ENCODE measurements at places on chromosomes 5 and 9.
A peak's percentile ranks its signal among the peaks of the same experiment; 100 is the strongest.

GRCh38 chr9:86285261-86285660 is 2.9 kb upstream of the ISCA1 start:
- no peak for DNase-seq

DNA sequence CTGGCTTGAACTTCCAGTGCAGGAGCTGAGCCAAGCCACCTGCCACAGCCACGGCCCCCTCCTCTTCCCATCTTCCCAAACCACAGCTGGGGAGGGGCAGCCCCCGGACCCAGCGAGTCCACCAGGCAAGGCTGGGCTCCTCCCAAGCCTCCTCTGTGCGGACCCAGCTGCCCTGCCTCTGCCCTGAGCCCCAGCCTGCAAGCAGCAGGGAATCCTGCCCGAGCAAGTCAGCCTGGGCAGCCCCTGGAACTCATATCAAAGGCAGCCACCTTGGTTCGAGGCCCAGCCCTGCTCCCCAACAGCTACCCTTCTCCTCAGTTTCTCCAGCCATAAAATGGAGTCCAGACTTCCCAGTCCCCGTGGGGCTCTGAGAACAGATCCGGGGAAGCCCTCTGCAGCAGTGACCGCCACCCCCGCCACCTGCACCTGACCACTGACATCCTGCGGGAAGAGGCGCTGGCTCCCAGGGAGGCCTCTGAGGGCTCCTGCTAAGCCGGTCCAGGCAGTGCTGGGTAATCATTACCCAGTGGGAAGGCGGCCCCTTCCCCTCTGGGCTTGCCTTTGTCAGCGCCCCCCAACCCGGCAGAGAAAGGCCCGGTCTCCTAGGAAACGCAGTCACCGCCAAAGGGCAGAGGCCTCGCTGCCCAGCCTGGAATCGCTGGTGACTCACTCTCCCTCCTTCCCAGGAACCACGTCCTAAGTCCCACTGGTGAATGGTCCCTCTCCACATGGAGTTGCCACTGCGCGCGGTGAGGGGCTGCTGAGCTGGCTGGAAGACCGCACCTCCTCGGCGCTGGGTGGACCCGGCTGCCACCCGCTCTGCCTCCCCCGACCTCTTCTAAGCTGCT is 1.5 kb downstream of the VAV2 start:
- DNase-seq: peak; percentile 81

DNA sequence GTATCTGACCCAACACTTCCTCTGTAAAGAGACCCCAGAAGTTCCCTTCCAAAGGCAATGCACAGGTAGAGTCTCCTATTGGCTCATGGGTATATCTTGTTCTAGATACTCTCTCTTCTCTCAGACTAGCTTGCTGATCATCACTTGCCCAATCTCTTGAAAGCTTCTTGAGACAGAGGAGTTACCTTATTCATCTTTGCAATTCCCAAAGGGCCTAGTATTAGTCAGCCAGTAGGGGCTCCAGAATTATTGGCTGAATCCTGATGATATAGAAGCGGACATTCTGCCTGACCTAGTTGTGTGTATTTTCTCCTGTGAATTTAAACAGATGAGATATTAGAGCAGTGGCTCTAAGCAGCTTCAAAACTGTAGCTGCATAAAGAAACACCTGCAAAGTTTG is 304.0 kb upstream of the KLF4 start:
- DNase-seq: no peak

GRCh38 chr9:93132287-93132927 is 1.6 kb downstream of the NINJ1 start:
- DNase-seq: peak; percentile 27

DNA sequence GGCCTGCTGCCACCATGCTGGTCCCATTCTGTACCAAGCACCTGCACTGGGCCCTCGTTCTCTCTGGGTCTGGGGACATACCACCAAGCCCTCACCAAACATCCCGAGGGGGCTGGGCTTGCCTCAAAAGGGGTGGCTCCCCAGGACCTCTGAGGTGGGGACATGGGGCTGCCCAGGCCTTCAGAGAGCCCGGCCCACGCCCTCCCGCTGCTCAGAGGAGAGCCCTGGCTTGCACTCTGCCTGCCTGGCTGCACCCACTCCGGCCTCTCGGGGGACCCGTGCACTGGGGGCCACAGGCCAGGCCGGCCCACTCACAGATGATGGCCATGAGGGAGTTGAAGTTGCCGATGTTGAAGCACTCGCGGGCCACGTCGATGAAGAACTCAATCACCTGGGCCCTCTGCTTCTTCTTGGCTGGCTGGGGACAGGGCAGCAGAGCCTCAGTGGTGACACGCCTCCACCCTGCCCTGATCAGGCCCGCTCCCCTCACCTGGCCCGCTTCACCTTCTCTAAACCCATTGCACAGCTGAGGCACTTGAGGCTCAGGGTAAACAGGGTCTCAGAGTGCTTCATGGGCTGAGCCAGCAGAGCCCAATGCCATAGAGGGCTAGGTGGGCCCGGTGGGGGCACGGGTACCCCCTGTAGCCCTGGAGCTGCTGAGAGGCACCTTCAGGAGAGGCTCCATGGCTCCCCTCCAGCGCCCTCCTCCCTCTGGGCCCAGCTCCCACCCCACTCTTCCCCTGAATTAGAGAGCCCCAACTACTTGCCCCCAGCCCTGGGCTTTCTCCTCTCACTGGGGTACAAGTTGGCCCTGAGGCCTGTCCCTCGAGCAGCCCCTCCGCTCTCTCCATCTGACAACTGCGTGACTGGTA is 47.7 kb upstream of the RNF130 start:
- no peak for DNase-seq

DNA sequence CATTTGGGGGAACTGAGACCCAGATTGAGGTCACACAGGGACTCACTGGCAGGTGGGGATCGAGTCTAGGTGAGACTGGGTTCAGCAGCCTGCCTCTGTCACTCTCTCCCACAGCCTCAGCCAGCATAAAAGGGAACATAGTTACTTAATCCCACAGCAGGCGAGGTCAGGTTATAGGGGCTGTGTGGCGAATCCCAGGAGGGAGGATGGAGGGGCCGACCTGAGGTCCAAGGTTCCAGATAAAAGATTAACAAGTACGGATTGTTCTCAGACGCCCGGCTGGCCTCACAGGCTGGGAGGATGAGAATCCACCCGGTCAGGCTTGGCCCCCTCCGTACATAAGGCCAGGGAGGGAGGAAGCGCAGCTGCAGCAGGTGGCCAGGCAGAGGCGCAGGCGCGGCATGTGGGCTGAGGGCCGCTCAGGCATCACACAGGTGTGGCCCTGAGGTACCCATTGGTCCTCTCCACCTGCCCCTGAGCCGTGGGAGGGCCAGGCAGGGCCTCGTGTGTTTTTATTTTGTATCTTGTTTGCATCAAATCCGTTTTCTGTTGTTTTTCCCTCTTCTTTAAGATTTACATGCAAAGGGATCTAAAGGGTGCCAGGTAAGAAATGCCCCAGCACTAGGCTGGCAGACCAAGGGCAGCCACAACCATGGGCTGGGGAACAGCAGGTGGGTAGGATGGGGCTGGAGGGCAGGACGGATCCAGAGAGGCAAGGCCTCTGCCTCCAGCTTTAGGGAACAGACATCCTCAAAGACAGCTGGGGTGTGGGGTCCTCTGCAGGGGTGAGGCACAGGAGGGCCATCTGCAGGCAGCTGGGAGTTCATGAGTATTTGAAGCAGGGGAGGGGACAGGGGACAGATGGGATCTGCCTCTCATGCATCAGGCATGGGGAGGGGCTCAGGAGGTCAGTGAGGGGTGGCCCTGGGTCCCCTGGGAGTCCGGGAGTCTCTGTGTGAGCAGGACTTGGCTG is 3.6 kb downstream of the SUSD3 start:
- no peak for DNase-seq

DNA sequence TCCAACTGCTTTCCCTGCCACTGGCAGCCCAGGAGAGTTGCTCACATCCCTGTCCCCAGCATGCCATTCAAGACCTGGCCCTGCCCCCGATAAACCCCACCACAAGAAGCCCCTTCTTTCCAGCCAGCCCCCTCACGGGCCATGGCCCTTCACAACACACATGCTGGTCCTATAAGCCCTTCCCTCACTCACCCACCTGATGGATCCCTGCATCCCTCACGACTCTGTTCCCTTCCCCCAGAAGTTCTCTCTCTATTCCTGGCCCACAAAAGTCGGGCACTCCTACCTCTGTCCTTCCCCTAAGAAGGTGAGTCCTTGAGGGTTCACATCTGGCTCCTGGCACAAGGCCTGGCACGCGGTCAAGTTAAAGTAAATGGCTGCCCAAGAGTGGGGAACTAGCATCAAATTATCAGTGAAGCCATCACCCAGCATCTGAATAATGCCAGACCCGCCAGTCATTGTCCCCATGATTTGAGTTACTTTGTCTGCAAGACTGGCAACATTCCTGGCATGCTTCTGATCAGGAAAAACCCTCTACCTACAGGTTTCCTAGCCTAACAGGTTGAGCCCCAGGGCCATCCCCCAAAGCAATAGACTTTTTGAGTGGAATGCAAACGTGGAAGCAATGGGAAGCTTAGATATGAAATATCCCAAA is 65.9 kb downstream of the CRB2 start:
- DNase-seq: no peak

- no peak for DNase-seq
Observed at GRCh38 chr5:171549274-171549673, 129.8 kb downstream of the FGF18 start.

DNA sequence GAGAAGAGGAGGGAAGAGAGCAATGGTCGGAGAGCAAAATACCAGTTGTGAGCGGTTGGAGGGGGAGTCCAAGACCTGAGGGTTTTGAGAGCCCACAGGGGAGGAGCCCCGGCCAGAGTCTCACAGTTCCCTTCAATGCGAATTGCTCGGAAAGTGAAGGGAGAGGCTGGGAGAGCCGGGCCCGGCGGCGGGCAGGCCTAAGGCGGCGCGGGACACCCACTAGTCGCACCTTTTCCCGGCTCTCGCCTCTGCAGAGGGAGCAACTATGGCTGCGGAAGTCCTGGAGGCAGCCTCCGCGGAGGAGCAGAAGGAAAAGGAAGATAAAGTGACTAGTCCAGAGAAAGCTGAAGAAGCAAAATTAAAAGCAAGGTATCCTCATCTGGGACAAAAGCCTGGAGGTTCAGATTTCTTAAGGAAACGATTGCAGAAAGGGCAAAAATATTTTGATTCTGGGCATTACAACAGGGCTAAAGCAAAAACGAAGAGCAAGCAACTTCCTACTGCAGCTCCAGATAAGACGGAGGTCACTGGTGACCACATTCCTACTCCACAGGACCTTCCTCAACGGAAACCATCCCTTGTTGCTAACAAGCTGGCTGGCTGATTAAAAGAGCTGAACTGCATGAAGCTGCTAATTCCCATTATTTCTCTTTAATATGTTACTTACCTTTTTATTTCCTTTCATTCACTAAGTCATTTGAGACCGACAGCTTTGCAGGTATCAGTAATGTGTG is 6.5 kb upstream of the BTNL3 start:
- DNase-seq: no peak

- DNase-seq: no peak
Observed at GRCh38 chr5:153558957-153559356, 68.5 kb downstream of the GRIA1 start.

DNA sequence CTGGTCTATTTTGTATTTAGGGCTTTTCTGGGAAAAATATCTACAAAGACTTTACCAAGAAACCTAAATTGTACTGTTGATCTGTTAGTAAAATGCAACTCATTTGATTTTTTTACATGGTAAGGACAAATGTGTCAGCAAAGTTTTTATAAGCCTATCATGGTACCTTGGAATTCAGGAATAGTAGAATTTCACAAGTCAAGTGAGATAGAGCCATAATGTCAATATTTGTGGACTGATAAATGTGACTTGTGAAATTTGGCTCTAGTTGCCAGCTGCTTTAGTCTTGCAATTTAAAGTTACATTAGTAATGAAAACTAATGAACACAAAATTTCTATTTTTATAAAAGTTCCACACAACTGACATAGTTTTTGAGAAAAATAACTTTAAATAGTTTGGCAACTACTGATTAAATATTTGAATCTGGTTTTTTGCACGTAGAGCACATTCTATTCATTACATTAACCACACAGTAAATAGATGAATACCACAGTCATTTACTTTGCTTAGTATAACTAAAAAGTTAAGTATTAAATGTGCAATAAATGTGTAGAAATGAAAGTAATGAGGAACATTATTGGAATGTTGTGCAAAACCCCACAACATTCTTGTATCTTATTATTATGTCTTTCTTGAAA is 41.2 kb upstream of the RIOK2 start:
- no peak for DNase-seq

- no peak for DNase-seq
Observed at GRCh38 chr9:101604296-101604695, 9.5 kb upstream of the PPP3R2 start.

GRCh38 chr9:80932181-80932580 is 757.2 kb downstream of the TLE1 start:
- no peak for DNase-seq

DNA sequence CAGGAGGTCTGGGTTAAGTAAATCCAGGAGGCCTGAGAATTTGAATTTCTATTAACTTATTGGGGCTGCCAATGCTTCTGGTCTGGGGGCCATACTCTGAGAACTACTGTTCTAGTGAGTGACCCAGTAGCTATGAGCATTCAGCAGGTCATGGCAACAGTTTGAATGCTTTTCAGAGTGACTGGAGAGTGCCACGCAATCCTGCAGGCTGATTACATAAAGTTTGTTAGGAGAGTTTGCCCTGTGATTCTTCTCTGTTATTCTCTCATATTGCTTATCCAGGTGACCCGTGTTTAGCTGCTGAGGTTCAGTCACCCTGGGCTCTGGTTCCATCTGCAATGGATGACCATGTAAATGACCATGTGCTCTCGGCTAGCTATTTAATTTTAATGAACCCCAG is 22.2 kb upstream of the TMED7 start:
- DNase-seq: no peak

DNA sequence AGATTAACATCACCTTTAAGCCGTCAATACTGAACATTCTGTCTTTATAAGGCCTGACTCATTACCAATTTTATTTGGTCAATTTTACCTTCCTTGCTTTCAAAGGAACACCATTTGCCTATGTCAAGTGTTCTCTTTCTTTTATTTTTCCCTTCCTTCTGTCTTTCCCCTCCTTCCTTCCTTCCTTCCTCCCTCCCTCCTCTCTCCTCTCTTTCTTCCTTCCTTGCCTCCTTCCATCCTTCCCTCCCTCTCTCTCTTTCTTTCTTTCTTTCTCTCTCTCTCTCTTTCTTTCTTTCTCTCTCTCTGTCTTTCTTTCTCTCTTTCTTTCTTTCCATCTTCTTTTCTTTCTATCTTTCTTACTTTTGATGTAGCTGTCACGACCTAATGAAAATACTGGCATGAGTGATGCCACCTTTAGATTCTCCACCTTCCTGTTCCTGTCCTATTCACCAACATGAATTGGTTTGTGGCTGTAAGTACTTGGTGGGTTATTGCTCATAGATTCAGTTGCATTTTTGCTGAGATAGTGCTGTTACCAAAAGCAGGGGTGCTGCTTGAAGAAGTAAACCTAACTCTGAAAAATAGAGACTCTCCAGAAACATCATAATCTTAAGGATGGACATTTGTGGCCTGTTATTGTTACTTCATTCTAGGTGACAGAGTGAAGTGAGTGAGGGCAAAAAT is 33.8 kb downstream of the DOCK8 start:
- DNase-seq: no peak

DNA sequence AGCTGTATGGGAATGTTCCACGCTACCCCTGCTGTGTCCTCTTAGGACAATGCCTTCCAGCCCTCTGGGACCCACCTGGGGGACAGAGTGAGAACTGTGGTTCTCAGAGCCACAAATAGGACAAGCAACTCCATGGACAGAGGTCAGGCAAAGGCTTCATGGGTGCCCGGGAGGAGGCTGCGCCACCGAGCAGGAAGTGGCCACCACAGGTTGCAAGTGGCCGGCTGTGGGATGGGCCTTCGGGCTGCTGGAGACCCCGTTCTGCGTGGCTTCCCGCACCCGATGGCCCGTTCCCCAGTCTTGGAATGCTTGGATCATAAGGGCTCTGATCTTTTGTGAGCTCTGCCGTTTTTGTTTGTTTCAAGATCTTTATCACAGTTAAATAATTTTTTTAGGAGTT is 118.8 kb downstream of the BOD1 start:
- no peak for DNase-seq

GRCh38 chr5:589173-589572 is 23.0 kb upstream of the CEP72 start:
- no peak for DNase-seq

Measured in lung microvascular endothelial cell (primary cell).